ENCODE measurements at places on chromosomes 1 and 21.

GRCh38 chr1:88462488-88463261 lies 221.4 kb upstream of the PKN2 start:
- DNase-seq: no peak

- DNase-seq: no peak
These were observed 56.8 kb downstream of the GLIS1 start for GRCh38 chr1:53681977-53682685.

DNA sequence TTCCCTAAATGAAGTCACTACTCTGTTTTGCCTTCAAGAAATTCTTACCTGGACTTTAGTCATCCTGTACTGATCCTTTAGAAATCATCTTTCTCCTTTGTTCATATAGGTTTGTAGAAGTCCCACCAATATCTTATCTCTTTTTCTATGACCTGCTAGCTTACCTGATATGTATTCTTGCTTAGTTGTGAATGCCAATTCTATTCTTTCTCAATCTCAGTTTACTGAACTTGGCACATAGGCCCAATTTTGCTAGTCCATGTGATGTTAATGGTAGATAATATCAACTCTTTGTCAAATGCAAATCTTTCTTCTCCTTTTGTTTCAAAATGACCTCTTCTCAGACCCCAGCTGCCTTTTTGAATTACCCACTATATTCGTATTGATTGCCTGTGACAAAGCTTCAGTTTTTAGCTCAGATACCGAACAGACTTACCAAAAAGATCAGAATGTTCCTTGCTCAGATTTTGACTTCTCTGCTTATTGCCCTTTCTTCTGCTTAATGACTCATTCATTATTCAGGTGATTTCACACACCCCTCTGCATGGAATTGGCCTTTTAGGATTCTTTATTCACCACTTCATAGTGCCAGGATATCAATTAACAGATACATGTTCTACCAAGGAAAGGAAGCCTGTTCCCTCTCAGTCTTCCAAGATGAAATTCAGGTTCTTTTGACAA lies 20.6 kb downstream of the IPO9 start:
- DNase-seq: no peak

GRCh38 chr1:226268421-226269124 lies 40.4 kb downstream of the LIN9 start:
- no peak for DNase-seq

- DNase-seq: no peak
These were observed 29.9 kb downstream of the MAST2 start for GRCh38 chr1:45833361-45833760.

DNA sequence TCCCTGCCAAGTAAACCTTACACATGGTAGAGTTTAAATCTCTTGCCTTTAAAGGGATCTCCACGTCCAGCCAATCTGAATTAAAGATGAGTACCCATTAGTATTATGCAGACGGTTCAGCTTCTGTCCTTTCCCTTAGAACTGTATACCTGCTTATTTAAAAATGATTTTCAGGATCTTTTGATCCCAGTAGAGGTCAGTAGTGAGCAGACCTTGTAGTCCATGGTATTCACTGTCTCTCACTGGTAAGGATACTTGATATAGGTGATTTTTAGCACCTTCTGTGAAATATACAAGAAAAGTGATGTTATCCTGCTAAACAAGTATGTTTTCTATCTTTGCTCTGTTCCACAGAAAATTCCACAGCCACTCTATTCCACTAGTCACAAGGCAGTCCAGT lies 1211.6 kb upstream of the ADGRL4 start:
- DNase-seq: no peak

GRCh38 chr1:11134251-11134897 lies 34.7 kb upstream of the EXOSC10 start:
- no peak for DNase-seq

DNA sequence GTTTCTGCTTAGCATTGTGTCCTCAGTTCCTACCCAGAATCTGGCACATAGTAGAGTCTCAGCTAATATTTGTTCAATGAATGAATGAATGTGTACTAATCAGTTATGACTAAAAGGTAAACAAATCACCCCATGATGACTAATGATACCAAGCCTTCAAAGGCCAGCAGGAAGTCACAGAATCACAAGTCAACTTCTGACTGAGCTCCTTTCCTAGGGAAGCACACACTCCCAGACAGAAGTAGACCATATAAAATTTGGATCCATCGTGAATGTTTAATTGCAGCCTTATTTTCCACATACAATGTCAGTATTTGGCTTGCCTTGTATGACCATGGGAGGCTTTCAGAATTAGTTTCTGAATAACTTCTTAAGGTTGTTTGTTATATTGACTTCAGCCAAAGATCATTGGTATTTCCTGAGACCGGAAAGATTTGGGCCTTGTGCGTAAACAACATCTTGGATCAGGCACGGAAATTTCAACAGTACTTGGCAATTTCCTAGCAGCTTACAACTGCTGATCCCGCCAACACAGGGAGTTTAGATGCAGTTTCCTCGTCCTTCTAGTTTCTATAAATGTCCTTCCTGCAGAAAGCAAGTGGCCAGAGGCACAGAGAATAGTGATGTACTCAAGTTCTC lies 185.9 kb upstream of the ATP1B1 start:
- DNase-seq: no peak

DNA sequence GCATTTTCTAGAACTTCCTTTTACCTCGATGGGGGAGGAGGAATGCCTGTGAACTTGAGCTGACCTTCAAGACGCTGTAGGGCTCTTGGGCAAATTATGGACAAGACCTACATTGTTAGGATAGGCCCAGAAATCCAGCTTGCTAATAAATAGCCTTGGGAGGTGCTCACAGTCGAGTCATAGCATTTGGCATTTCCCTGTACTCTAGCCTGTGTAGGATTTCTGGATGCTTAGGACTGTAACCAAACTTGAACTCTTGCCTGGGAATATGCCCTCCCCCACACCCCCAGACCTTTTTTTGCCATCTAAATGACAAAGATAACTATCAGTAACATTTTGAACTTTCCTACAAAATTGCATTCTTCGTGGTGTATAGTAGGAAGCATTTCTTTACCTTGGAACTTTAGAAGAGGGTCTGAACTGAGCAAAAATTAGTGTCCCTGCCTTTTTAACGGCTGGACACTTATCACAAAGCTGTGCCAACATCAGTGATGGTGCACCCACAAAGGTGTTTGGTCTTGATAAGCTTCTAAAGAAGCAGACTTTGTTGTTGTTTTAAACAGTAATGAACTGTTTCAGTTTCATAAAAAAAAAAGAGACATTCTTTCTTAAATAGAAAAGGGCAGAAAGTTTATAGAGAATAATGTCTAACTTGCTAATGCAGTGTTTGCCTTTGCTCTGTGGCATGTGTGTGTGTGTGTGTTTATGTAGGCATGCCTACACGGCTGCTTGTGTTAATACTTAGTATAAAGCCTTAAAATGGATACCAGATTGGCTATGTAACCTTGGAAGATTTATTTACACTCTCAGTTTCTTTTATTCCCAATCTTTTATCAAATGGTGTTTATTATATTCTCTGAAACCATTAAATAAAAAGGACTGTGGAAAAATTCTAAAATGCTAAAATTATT lies 88.2 kb downstream of the NFIA start:
- no peak for DNase-seq

DNA sequence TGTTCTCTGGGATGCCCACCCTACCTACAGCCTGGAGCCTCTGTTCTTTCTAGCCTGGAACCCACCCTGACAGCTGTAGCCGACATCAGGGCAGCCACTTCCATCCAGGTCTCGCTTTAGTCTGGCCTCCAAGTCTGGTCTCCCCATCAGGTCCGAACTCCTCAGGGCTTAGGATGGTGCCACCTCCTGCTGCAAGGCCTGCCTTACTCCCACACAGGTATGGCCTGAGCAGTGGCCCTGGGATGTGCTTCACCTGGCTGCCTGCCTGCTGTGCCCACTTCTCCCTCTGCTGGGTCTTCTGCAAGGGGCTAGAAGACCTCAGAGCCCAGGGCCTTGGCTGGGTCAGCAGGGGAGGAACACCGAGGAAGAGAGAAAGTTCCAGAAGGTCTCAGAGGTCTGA lies 35.7 kb upstream of the MAGOH start:
- DNase-seq: no peak

DNA sequence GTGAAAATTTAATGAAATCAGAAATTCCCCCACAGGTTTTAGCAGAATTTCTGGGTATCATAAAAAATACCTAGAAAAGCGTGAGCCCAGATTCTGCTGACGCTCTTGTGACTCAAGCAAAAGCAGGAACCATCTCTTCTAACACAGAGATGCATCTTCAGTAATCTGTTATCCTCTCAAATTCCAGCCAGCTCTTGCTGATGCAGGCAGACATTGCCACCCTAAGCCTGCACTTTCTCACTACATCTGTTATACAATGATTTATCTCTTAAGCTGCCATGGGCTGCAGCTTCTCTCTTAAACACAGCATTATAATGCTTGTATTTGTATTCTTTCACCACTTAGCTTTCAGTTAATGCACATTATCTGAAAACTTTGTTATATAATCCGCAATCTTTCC lies 113.0 kb upstream of the RGS1 start:
- no peak for DNase-seq

GRCh38 chr1:230186874-230187273 lies 119.8 kb downstream of the GALNT2 start:
- DNase-seq: no peak

DNA sequence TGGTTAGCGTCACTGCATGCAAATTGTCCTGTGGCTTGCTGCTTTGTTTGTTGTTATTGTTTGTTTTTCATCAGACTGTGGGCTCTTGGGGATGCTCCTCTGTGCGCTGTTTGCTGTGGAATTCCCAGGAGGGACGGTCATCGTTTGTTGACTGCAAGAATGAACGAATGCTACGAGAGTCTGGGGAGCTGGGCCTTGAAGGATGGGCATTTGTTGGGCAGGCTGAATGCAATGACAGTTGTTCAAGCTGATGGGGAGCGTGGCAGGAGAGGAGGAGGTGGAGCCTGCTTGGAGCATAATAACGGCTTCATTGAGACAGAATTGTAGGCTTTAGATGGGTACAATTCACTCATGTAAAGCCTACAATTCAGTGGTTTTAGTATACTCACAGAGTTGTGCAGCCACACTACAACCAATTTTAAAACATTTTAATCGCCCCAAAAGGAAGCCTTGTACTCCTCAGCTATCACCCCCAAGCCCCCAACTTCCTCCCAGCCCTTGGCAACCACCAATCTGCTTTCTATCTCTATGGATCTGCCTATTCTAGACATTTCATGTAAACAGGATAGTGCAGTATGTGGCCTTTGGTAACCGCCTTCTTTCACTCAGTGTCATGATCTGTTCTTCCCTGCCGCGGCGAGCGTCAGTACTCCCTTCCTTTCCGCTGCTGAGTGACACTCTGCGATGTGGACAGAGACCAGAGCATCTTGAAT lies 190.2 kb downstream of the CAMTA1 start:
- no peak for DNase-seq

- DNase-seq: no peak
These were observed 2.2 kb downstream of the AVPR1B start for GRCh38 chr1:206114692-206115640.

DNA sequence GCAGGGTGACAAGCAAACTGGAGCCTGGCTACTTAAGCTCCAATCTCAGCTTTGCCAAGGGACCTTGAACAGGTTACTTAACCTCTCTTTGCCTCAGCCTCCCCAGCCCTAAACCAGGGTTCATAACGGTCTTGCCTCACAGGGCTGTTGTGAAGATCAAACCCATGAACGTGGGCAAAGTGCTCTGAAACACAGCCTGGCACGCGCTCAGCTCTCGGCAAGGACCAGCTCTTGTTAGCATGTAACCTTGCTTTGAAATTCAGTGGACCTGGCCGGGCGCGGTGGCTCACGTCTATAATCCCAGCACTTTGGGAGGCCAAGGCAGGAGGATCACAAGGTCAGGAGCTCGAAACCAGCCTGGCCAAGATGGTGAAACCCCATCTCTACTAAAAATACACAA lies 24.8 kb downstream of the RAP1GAP start:
- no peak for DNase-seq

- no peak for DNase-seq
These were observed 151.3 kb upstream of the COL6A1 start for GRCh38 chr21:45830221-45830640.

- no peak for DNase-seq
These were observed 6.0 kb downstream of the CDK18 start for GRCh38 chr1:205510308-205510950.

DNA sequence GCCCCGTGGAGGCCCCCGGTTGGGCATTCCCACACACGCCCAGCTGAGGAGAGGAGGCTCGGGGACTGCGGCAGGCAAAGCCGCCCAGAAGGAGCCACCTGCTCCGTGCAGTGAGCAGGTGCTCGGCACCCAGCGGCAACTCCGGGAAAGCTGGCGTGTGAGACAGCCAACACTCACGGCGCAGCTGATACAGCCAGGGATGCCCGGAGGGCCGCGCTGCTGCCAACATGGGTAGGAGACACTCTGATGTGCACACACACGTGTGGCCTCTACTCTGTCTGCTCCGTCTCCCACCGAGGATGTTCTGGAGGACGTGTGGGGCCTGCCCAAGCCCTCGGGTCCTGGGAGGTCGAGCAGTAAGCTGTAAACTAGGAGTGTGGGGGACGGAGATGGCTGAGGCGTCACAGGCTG lies 12.9 kb downstream of the MORN1 start:
- DNase-seq: no peak

DNA sequence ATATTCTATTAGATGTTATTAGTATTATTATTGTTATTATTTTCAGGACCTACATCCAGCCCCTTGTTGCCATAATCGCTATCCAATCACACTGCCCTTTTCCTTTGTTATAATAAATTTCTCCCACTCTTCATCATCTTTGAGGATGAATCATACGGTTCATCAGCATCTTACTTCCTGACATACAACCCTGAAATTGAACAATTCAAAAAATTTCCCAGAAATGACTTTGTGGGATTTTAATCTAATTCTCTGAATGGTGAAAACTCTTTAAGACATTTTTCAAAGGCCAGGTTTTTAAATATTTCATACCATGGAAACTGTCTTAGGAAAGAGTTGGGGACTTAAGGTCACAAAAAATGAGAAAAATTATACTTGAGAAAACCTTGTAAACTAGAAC lies 353.5 kb downstream of the ST6GALNAC3 start:
- DNase-seq: no peak

GRCh38 chr1:234589064-234589800 lies 20.7 kb downstream of the IRF2BP2 start:
- DNase-seq: peak; percentile 96

GRCh38 chr1:178457651-178458050 lies 39.1 kb downstream of the CLEC20A start:
- no peak for DNase-seq

DNA sequence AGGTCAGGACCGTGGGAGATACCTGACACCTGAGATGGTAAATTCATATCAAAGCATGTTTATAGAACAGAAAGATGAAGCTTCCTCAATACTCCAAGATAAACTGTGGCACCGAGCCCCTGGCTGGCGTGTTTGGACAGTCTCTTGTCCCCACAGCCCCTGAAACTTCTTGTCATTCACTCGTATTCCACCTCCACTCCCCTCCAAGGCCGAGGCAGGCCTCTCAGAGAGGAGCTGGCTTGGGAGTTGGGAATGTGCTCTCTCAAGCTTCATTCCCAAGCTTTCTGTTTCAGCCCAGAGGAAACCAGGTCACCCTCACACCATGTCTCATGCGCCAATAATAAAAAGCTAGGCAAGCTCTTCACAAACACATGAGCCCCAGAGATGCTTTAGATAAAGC lies 86.1 kb downstream of the NPHP4 start:
- DNase-seq: no peak

Data from vagina (tissue), 2 donors.